AG09319 (cell line): ENCODE measurements at places on chromosomes 7 and 10.

- no peak for DNase-seq
These were observed 23.0 kb upstream of the MSS51 start for GRCh38 chr10:73456187-73456890.

DNA sequence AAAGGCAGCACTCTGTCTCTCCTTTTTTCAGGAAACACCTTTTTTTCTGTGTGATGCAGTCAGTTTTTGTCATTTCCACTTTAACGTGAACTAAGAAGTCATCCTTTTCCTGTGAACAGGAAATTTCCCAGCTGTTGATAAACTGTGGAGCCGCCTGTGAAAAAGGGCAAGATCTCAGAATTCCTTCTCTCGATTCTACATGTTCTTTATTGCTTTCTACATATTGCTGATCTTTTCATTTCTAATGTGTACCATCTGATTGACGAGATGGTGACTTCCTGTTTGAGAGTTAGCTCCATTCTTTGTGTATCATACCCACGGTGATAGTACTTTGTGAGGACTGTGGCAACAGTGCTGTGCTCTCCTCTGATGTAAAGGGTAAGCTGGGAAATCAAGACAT is 50.4 kb downstream of the ADD3 start:
- DNase-seq: no peak

GRCh38 chr7:36475381-36475780 is 85.7 kb downstream of the ANLN start:
- no peak for DNase-seq

GRCh38 chr7:44854644-44855364 is 6.9 kb upstream of the H2AZ2 start:
- no peak for DNase-seq

GRCh38 chr10:86786368-86786767 is 29.9 kb downstream of the BMPR1A start:
- no peak for DNase-seq

- DNase-seq: peak; percentile 81
These were observed 285.6 kb downstream of the HGF start for GRCh38 chr7:81484261-81484660.

- DNase-seq: no peak
These were observed 13.8 kb downstream of the ATG9B start for GRCh38 chr7:151010307-151011096.

DNA sequence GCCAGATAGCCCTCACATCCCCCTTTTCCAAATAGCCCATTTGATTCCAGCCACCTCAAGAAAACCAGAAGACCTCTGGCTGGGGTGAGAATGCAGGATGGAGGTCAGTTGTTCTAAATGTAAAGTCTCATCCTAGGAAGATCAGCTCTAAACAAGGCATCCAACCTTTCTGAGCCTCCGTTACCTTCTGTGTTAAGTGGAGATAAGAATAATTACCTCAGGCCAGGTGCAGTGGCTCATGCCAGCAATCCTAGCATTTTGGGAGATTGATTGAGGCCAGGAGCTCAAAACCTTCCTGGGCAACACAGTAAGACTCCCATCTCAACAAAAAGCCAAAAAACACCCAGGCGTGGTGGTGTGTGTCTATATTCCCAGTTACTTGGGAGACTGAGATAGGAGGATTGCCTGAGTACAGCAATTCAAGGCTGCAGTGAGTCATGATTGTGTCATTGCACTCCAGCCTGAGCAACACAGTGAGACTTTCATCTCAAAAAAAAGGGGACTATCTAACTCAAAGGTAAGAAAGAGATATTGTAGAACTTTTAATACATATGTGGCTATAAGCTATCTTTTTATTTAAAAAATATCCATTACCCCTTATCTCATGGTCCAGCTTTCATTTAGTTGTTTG is 43.5 kb downstream of the PRTFDC1 start:
- no peak for DNase-seq

- DNase-seq: no peak
These were observed 68.3 kb upstream of the FAM171A1 start for GRCh38 chr10:15439341-15439842.

DNA sequence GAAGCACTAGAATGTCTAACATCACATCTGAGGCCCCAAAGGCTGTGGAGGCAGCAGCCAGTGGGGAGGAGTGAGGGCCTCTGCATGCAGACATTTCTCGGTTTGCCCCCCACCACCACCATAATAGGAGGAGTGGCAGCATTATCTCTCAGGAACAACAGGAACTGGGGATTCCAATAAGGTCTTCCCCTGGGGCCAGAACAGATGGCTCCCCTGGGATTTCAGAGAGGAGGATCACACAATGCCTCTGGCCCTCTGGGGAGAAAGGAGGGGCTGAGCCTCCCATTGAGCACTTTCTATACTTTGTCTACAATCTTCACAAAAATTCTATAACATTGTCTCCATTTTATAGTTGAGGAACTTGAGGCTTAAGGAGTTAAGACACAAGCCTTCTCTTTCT is 61.1 kb downstream of the GRID1 start:
- no peak for DNase-seq

DNA sequence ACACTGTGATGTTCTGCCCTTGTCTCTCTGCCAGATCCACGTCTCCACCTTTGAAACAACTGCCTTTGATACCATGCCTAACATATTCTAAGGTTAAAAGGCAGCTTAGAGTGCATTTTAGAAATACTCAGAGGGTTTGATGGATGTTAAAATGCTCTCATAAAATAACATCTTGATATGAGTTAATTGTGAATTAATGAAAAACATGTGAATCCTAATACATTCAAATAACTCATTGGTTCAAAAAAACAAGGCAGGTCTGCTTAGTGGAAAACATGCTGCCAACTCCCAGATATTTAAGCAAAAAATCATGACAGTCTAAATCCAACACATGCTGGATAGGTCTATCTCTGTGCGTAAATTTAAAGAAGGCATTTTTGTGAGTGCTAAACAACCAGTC is 291.8 kb downstream of the AHR start:
- no peak for DNase-seq

- no peak for DNase-seq
These were observed 14.8 kb upstream of the ZC3HAV1 start for GRCh38 chr7:139124084-139124914.

- DNase-seq: no peak
These were observed 218.6 kb upstream of the SLC26A5 start for GRCh38 chr7:103664577-103664976.

- DNase-seq: no peak
These were observed 413.9 kb downstream of the LRMDA start for GRCh38 chr10:75845176-75845947.
